ENCODE measurements at places on chromosomes 5 and 9.

GRCh38 chr9:134589748-134590147, 51.9 kb upstream of the COL5A1 start:
- no peak for DNase-seq

DNA sequence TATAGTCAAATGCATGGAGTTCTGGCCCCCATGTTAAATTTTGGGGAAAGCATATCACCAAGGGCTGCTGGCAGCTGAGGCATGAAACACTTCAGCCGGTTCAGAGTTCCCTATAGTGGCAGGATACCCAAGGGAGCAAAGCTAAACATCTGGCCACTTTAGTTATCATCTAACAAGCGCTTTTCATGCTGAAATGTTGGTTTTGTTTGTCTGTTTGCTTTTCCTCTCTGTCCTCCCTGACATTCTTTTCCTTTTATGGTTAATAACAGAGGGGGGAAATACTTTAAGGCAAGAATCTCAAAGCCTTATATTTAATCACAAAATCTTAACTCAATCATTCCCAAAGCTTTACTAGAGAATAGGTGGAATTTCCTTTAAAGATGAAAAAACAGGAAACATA, 11.9 kb downstream of the APBA1 start:
- DNase-seq: no peak

GRCh38 chr5:133993185-133993936, 11.4 kb downstream of the VDAC1 start:
- DNase-seq: no peak

- DNase-seq: no peak
Observed at GRCh38 chr5:173237143-173237874, 2.3 kb upstream of the NKX2-5 start.

- DNase-seq: no peak
Observed at GRCh38 chr5:132050661-132051552, 9.5 kb upstream of the IL3 start.

DNA sequence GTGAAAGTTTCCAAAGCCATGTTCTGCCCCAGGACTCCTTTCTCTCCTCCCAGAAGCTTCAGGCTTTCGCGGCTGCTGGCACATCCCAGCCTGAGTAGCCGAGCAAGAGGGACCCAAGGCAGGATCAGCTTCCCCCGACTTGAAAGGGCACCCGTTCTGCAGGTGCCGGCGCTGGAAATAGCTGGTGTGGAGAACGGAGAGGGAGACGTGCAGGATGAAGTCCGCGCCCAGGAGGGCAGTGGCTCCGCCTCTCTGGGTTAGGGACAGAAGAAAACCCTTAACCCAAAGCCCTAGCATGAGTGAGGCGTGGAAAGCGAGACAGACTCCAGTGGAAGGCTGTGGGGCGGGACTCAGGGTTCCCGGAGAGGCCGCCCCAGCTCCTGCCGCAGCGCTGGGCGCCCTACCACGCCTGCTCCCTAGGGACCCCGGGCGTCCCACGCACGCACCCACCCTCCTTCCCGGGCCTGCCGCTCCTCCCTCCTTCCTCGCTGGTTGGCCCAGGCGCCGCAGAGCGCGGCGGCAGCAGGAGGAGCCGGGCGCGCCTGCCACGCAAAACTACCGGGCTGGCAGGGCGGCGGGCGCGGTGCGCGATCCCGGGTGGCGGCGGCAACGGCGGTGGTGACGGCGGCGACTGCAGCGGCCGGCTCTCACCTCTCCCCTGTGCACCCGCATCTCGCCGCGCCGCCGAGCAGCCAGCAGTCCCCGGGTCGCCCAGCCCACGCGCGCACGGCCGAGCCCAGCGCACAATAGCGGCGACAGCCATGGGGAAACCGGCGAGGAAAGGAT, at the start of gene SLC1A1:
TSS of gene SLC1A1 (plus strand) at position 550 of the 786 bp plus-strand sequence. CDS start at position 762, 212 bp downstream.
- DNase-seq: peak; percentile 32

DNA sequence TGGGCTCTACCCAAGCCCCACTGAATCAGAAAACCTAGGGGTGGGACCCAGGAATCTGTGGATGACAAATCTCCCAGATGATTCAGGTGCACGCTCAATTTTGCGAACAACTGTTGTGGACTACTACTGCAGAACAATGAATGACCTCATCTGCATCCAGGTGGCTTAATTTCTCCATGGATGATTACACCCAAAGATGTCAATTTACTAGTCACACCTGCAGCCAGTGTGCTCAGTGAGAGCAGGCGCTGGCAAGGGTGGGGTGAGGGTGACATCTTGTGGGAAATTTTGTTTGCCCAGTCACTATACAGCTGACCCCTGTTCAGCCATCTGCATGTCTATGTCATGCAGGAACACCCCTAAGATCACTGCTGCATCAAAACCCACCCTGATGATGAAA, 118.2 kb downstream of the ENTREP1 start:
- no peak for DNase-seq

- DNase-seq: no peak
Observed at GRCh38 chr5:34767180-34767579, 71.8 kb upstream of the TTC23L start.

GRCh38 chr9:13915131-13915530, 398.8 kb downstream of the NFIB start:
- no peak for DNase-seq

DNA sequence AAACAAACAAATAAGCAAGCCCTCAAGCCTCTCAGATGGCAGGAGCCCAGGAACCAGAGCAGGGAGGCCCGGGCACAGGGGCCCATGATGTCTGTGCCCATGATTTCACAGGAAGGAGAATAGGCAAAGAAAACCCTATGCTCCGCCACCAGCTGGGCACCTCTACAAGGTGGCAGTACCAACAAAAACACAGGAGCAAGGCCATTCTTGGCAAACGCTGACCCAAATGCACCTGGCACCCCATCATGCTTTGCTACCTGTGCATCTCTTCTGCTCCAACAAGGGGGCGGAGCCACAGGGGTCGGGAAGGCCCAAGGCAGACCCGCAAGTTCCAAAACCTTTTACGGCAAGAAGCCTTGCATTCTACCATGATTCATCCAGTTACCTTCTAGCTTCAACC, 3.1 kb downstream of the BRD3 start:
- DNase-seq: no peak

- no peak for DNase-seq
Observed at GRCh38 chr9:35135988-35136387, 20.3 kb upstream of the ATOSB start.

- DNase-seq: no peak
Observed at GRCh38 chr5:117318528-117318927, 743.9 kb upstream of the SEMA6A start.

- no peak for DNase-seq
Observed at GRCh38 chr9:133306242-133307204, 29.5 kb downstream of the SURF6 start.

DNA sequence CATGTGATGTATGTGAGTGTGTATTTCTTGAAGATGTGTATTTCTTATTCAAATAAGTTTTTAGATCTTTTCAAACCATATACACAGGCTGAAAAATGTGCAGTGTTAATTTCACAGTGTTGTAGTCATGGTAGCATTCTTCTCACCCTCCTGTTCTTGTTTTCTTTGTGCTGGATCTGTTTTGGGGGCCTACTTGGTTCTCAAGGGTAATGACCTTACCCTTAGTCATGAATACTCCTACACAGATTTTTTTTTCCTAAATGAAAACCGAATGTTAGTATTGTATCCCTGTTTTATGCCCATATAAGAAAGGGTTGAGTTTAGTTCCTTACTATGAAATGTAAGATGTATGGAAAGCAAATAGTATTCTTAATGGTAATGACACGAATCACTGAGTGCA, 88.0 kb downstream of the SLC44A1 start:
- no peak for DNase-seq

GRCh38 chr5:173762930-173763329, 125.2 kb upstream of the CPEB4 start:
- DNase-seq: no peak

DNA sequence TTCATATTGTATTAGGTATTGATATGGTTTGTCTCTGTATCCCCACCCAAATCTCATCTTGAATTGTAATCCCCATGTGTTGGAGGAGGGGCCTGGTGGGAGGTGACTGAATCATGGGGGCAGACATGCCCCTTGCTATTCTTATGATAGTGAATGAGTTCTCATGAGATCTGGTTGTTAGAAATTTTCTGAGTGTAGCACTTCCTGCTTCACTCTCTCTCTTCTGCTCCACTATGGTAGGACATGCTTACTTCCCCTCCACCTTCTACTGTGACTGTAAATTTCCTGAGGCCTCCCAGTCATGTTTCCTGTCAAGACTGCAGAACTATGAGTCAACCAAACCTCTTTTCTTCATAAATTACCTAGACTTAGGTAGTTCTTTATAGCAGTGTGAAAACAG, 187.4 kb upstream of the SLC24A2 start:
- DNase-seq: peak; percentile 50

DNA sequence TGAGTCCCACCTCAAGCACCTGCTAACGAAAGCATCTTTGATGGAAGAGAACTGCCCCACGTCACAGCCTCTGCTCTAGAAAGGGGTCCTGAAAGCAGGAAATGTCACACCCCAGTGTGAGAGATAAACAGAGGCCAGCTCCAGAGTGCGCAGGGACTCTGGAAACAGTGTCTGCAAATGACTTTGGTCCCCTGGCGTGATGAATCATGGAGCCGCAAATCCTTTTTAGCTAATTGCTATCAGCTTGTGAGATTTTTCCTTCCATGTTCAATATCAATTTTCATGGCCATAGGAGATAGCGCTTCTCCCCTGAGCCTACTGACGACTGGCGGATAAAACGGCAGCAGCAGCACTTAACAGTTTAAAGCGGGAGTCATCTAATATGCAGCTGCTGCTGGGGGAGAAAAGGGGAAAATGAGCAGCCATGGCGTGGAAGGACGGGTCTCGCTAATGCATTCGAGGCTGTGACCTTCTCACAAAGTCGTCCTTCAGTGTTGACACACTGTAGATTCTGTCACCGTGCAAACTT, 209.6 kb upstream of the IRX1 start:
- DNase-seq: no peak
